Gastroesophageal sphincter (tissue), 4 donors: ENCODE measurements at places on chromosomes 13 and 19. TPM values are rescaled to one million over a fixed set of nuclear protein-coding genes. Genes with fewer than 3 reads are reported as not detected.

Gene POLR1G
- 8.2 TPM for total RNA-seq

Gene TDRD12
- not detected for total RNA-seq

Gene IL11
- 0.67 TPM for total RNA-seq

Gene TEX101
- not detected for total RNA-seq

Gene ZNF793
- 6.3 TPM for total RNA-seq

Gene HSPB6
- 104 TPM for total RNA-seq

Gene KANK3
- 16.8 TPM for total RNA-seq

Gene C19orf85
- not detected for total RNA-seq
